ENCODE measurements at places on chromosomes 6 and 20.

DNA sequence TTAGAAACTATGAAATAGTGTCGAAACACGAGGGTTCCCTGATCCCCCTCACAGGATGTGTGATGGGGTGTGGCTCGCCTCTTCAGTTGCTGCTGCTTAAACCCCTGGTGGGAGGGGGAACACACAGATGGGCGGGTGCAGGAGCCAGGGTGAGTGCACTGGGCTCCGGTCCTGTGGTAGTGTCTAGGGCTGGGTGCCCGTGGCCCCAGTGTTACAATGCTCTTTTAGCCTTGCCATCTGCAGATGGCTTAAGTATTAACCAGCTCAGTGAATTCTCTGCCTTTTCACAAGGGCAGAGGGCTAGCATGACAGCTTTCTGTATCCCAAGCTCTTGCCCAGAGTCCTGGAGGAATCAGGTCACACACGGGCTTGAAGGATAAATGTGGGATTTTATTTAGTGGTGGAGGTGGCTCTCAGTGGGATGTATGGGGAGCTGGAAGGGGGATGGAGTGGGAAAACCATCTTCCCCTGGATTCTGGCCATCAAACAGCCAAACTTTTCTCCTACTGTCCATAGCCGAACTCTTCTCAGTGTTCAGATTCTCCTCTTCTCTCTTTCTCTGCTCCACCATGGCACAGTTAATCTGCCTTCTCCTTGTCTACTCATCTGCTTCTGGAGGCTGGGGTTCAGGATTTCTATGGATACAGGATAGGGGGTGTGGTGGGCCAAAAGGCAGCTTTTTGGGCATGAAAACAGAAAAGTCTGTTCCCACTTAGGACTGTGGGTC is 659.0 kb downstream of the EPM2A start:
- no peak for DNase-seq

DNA sequence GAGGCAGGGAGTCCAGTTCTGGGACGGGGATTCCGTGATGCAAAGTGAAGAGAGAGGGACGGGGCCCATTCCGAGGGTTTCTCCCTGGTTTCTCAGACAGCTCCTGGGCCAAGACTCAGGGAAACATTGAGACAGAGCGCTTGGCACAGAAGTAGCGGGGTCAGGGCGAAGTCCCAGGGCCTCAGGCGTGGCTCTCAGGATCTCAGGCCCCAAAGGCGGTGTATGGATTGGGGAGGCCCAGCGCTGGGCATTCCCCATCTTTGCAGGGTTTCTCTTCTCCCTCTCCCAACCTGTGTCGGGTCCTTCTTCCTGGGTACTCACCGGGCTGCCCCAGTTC is 35.9 kb upstream of the HLA-G start:
- no peak for DNase-seq

DNA sequence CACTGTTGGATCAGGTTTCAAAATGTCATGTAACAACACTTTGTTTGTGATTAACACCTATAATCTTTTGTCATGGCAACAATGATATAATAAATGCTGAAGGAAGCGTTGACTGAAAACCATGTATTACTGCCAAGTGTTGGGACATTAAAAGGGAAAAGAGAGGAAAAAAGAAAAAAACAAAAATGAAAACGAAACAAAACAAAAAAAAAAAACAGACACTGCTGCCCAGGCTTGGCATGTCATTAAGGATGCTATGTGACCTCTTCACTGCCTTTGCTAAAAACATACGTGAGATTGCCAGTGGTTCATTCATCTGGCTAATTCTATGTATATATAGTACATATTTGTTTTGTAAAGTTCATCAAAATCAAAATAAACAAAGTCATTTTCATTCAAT is 516.7 kb upstream of the RNF217 start:
- no peak for DNase-seq

DNA sequence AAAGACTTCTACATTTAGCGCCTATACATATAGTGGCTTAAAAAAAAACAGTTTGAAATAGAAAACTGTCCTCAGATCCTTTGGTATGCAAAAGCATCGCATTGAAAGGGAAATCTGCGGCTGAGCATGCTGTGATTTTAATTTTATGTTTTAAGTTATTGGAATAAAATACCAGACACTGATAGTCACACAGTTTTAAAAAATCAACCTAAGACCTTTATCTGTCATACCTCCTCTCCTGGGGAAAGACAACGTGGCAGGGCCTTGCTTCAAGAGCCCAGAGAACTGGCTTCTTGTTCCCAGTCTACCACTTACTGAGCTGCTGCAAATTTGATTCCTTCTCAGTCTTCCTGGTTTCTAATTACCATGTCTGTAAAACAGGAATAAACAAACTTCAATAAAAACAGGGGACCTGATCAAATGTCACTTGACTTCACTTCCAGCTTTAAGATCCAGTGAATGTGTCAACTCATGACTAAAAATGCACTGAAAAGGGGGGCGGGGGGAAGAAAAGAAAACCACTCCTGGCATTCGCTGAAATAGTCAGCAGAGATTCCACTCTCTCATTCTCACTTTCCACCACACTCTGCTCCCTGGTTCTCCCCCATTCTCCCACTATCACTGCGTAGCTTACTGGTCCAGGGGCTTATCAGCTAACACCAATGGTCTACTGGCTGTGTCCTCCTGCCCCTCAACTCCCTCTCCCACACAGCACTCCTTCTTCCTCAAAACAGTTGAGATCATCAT is 494.7 kb upstream of the MARCKS start:
- no peak for DNase-seq

GRCh38 chr6:45421709-45422502 is 44.2 kb upstream of the SUPT3H start:
- DNase-seq, result peak; percentile 70

DNA sequence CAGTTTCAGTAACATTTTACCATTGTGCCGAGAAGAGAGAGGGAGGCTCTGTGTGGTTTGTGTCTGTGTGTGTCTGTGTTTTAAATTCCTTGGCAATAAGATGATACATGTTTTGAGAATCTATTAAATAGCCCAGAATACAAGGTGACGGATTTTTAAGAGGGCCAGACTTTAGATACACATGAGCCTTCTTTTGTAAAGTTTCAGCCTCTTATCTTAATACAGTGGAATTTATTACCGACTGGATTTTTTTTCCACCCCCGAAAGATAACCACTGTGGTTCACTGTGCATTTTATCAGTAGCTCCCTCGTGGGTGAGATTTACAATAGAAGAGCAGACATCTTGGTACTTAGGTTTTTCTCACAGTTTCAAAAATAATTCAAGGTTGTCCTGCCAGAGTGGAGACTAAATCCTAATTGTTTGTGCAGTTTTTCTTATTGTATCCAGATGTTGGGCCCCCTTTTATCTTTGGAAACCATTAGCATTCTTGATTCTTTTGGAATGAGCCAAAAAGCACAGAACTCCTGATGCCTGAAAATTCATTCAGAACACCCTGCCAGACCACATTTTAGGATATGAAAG is 49.9 kb downstream of the STK4 start:
- DNase-seq, result no peak

- no peak for DNase-seq
These were observed 30.5 kb upstream of the RPP40 start for GRCh38 chr6:5034328-5034727.

GRCh38 chr6:150208611-150209352 is 65.9 kb downstream of the PPP1R14C start:
- no peak for DNase-seq

GRCh38 chr6:106474466-106474865 is 113.9 kb downstream of the CRYBG1 start:
- DNase-seq, result no peak

Data from stimulated activated naive CD8-positive, alpha-beta T cell treated with anti-CD3 and anti-CD28 coated beads, Interleukin-15, Interleukin-2, amounts not matched to agents 100 U/mL and 50 U/mL, for 24 hours (primary cell).